ENCODE measurements at places on chromosomes 5 and 9.
A peak's percentile ranks its signal among the peaks of the same experiment; 100 is the strongest.

DNA sequence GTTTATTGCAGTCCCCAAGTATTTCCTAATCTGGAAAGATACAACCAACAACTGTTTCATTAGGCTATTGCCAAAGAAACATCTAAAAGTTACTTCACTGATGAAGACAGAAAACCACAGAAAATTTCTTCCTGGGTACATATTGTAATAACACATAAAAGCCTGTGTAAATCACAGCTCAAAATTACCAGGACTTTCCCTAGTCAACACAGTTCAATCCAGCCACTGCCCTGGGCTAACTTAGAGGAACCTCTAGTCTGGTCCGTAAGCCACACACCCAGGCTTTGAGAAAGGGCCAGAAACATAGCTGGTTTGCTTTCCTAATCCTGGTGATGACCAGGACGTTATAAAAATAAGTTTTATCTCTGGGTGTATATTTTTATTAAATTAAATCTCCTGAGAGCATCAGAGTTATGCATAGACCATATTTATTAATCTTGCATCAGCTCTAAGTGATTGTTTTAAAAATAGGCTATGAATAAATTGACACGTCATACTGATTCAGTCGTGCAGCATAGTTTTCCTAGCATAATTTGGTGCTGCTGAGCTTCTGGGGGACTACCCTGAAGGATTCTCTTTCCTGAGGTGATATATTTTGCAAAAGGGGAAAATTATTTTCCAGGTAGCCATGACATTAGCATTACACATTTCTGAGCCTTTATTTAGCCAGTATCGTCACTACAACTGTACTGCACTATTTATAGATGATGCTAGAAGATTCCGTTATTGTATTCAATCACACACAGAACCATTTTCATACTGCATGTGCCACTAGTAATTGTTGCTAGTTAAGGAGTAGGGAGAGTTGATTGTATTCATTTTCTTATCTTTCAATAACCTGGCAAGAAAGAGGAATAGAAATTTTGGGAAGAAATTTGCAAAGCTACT, 12.6 kb upstream of the MUSK start:
- no peak for DNase-seq

GRCh38 chr5:140481758-140482157, 65.7 kb upstream of the EIF4EBP3 start:
- no peak for DNase-seq

GRCh38 chr5:149153751-149154610, 12.7 kb downstream of the ABLIM3 start:
- DNase-seq: no peak

GRCh38 chr9:23412458-23412857, 413.6 kb downstream of the ELAVL2 start:
- no peak for DNase-seq

- no peak for DNase-seq
Measured at GRCh38 chr5:115320006-115320405, 23.6 kb upstream of the CCDC112 start.

- peak; percentile 3 for DNase-seq
Measured at GRCh38 chr5:132474131-132474723, 16.3 kb downstream of the IRF1 start.

- DNase-seq: no peak
Measured at GRCh38 chr9:75390951-75391350, 302.6 kb downstream of the OSTF1 start.

- no peak for DNase-seq
Measured at GRCh38 chr5:994272-994607, 14.4 kb upstream of the NKD2 start.

GRCh38 chr5:6392561-6392960, 14.2 kb upstream of the MED10 start:
- DNase-seq: no peak

DNA sequence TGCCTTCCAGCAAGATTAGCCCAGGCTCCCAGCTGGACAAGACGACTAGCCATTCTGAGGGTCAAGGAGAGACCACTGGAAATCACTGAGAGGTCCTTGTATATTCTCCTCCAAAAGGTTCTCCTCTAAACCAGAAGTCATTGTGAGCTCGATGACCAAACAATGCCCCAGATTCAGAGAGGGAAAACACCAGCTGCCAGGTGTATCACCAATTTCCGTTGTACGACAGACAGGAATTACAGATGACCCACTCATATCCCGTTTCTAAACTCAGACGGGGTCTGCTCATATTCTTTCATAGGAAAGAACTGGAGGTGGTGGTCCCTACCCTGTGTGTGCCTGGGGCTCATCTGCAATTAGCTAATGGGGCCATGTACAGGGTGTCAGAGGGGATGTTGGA, 14.2 kb downstream of the FAXDC2 start:
- no peak for DNase-seq

GRCh38 chr9:96447406-96447805, 2.6 kb upstream of the HABP4 start:
- no peak for DNase-seq

DNA sequence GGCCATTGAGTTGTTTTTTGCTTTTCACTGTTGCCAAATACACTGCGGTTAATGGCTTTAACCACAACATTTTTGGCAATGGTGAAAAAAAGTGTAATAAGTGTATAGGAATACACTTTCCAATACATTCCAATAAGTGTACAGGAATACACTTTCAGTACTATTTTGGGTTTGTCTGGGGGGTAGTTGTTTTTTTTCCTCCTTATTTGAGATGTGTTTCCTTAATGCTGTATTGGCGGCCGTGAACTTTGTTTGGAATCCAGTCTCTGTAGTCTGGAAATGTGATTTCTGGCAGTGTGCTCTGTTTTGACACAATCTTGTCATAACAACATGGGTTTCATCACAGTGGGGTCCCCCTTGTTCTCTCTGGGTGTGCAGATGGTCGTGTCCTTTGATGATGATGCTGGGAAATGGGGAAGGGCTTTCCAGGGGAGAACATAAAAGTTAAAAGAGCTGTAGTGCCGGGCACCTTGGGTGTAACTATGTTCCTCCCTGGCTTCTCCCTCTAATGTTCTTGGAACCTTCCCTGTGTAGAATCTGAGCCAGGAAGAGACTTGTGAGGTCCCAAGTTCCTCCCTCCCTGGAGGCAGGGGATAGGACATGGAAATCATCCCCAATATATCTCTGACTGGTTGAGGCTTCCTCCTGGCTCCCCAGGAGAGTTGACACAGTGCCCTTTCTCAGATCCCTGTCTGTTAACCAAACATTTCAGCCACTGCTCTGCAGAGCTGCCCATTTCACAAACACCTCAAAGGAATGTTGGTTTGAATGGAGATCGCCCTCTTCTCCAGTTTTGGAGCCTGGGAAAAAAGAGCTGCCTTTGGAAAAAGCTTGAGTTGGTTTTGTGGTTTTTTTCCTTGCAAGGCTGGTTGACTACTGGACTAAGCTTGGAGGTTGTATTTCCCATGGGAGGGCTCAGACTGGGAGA, 44.8 kb downstream of the RCL1 start:
- DNase-seq: no peak

- DNase-seq: no peak
Measured at GRCh38 chr5:36521838-36522745, 84.3 kb upstream of the SLC1A3 start.

- DNase-seq: no peak
Measured at GRCh38 chr5:143501310-143502044, 98.0 kb upstream of the NR3C1 start.

DNA sequence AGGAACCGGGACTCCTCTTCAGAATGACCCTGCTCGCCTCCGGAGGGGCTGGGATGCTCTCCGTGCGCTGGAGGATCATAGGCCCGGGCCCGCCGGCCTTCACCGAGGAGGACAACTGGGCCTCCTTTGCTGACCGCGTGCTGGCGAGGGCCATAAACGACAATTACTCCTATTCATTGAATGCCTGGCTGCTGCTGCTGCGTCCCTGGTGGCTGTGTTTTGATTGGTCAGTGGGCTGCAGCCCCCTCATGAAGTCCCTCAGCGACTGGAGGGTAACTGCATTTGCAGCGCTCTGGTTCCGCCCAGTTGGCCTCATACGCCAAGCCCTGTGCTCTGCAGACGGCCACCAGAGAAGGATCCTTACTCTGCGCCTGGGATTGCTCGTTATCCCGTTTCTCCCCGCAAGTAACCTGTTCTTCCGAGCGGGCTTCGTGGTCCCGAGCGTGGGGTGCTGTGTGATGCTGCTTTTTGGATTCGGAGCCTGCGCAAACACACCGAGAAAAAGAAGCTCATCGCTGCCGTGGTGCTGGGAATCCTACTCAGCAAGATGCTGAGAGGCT, 16.6 kb downstream of the OR2V1 start:
- no peak for DNase-seq

DNA sequence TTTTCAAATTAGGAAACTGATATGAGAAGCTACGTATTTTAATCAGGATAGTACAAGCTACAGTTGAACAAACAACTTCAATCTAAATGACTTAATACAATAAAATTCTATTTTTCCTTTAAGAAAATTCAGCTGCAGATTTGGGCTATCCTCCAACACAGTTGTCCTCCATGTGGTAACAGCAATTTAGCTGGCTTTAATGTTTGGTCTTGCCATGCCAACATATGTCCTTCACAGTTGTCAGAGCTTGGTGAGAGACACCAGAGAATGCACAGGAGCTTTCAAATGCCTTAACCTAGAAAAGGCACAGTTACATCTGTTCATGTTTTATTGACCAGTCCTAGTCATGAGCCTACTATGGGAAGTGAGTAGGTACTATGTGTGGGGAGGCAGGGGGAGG, 10.8 kb downstream of the FAM174A start:
- DNase-seq: no peak

GRCh38 chr5:65708145-65708544, 13.8 kb downstream of the SGTB start:
- no peak for DNase-seq

DNA sequence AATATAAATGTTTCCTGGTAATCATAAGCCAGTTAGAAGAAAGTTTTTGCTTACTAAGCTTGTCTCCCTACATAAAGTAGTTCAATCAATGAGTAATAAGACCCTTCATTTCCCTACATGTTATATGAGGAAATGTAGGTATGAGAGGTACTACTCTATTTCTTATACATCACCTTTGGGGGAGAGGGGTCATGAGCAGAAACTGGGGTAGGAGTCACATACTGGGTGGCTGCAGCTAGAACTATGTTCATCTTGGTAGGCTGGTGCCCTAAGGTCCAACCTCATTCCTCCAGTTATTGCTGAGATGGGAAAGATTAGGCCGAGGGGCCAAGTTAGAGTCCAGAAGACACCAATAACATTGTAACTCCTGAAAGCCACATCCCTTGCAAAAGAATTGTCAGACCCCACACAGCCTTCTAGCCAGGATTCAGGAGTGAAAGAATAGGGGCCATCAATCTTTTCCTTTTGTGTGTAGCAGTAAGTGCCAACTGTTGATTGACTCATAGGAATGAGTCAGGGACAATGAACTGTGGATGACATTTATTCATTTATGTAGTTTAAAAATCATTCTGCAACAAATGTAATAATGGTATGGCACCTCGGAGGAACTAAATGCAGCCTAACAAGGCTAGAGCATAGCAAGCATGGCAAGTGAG, 21.6 kb upstream of the SREK1 start:
- no peak for DNase-seq

- DNase-seq: no peak
Measured at GRCh38 chr9:87389936-87390335, 107.7 kb upstream of the DAPK1 start.

- DNase-seq: no peak
Measured at GRCh38 chr9:95297316-95297715, 20.2 kb downstream of the FANCC start.
